Stimulated activated CD8-positive, alpha-beta memory T cell treated with anti-CD3 and anti-CD28 coated beads, Interleukin-15, amount 100 ng/mL, for 1 hour (primary cell): ENCODE measurements at places on chromosomes 16 and 17.

DNA sequence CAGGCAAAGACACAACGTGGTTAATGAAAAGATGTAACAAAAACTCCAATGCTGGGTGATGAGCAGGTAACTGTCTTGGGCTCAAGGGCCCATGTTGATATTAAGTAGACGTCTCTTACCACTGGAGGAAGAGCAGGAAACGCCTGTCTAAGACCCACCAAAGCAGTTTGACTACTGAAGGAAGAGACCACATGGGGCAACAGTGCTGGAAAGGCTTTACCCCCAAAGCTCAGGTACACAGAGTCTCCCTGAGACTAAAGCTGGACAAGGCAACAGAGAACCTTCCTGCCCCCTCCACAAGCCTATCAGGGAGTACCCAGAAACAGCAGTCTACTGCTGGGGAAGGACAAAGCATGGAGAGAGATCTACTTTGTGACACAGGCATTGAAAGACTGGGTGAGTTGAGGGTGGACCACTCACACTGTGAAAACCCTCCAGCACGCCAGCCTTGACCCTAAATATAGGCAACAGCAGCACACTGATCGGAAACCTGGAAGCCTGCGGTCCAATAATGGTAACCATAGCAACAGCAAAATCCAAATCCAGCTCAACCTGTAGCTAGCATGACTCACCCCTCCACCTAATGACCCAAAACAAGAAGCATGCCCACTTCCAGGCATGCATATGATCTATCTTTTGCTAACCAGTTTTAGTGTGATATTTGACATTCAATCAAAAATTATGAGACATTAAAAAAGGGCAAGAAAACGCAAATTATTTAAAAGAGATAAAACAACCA is 270.5 kb upstream of the SDK2 start:
- DNase-seq = no peak

DNA sequence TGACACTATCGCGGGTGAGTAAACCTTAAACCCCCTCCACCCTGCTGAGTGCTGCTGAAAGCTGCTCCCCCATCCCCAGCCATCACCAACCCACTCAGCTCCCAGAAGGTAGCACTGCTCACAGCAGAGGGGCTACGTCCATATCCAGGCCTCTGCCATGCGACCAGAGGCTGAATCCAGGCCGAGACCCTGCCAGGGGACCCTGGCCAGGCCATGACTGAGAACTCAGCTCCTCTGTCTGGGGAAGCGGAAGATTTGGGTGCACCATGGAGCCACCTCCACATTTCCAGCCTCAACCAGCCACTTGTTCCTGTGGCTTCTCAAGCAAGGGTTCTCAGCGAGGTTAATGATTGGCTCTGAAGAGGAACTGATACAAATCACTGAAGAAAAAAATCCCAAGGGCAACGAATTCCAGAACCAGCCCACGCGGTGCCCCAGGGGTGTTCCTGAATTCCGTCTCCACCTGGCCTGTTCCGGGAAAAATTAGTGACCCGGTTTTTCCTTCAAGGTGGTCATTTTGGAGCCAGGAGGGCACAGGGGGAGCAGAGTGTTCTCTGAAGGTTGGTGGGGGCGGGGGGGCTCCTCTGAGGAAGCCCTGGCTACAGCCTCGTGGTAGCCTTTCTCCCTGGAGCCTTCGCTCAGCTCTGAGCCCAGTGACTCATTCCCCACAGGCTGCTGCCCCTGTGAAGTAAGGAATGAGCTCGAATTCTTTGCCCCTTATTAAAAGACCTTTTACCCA is 9.3 kb upstream of the SLC16A5 start:
- no peak for DNase-seq

- no peak for DNase-seq
Observed at GRCh38 chr16:65120461-65120830, 1.4 kb downstream of the CDH11 start.

- DNase-seq = no peak
Observed at GRCh38 chr16:50644729-50645128, 36.4 kb downstream of the SNX20 start.

- DNase-seq = no peak
Observed at GRCh38 chr17:22123536-22124281, 431.4 kb downstream of the KCNJ18 start.

GRCh38 chr17:66343531-66344078 is 41.2 kb downstream of the PRKCA start:
- no peak for DNase-seq

- no peak for DNase-seq
Observed at GRCh38 chr17:67051837-67052236, 7.5 kb downstream of the CACNG1 start.

DNA sequence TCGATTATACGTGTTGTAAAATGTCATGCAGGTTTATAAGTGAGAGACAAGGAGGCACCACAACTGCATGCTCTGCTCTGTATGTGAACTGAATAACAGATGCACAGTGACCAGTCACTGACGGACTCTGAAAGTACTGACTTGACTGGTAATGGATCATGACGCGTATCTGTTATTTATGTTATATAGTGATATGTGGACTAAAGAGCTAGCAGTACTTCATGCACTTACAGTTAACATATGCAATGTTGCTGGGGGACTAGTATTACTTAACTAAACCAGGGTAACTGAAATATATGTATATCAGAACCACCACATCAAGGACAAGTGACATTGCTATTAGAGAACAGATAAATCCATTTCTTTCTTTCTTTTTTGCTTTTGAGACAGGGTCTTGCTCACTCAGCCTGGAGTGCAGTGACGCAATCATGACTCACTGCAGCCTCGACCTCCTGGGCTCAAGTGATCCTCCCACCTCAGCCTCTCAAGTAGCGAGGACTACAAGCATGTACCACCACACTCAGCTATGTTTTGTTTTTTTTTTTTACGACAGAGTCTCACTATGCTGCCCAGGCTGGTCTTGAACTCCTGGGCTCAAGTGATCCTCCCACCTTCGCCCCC is 17.2 kb downstream of the COIL start:
- DNase-seq = no peak

DNA sequence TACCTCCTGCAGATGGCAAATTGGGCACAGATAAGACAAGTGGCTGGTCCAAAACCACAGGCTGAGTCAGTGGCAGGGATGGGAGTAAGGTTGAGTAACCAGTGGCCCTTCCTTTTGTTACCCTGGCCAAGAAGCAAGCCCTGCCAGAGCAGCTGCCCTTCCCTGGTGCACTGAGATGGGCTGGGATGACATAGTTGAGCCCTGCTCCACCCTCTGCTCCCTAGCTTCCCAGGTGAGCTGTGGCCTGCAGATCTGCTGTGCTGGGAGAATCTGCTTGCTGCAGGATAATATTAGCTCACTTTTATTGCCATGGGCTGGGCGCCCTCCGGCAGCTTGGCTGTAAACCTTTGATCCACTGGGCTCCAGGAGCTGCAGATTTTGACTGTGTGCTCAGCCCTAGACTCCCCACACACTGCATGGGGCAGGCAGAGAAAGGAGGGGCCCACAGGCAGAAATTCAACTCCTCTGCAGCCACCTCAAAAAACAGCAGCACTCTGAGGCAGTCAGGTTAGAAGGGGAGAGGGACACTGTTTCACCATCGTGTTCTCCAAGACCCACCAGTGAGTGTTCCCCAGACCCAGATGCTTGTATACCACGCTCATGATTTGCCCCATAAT is 101.8 kb downstream of the CBLN1 start:
- DNase-seq = no peak

GRCh38 chr16:22055881-22056280 is 36.5 kb upstream of the VWA3A start:
- no peak for DNase-seq

GRCh38 chr16:13863075-13863765 is 56.7 kb upstream of the ERCC4 start:
- DNase-seq = no peak

DNA sequence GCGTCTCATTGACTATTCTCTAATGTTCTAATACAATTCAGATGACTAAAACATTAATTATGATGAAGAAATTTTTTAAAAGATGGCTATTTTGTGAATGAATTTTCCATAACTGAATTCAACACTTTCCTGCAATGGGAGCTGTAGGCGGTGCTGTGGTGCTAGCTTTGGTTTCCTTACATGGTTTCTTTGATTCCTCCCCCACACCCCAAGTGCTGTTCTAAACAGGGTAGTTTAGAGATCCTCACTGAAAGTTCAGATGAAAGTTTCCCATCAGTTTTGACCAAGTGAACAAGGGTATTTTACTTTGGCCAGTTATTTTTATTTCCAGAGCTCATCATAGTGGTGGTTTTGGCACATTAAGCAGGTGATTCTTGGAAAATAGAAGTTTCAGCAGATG is 26.0 kb upstream of the MRC2 start:
- DNase-seq = no peak

DNA sequence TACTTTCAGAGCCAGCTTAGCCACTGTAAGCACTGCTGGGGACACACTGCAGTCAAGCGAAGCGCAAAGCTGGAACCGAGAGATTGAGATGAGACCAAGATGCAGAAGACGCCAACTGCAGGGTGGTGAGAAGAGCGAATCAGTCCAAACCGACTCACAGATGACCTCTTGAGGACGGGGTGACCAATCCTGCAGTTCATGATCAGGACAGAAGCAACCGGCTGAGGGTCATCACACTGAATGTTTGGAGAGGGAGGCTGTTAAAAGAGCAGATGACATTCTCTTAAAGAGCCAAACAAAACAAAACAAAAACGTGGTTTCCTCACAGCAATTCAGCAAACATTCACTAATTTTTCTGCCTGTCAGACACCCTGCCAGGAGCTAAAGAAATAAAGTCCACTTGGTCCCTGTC is 8.5 kb downstream of the HASPIN start:
- DNase-seq = no peak

GRCh38 chr17:76871668-76872067 is 3.5 kb downstream of the MGAT5B start:
- DNase-seq = no peak

DNA sequence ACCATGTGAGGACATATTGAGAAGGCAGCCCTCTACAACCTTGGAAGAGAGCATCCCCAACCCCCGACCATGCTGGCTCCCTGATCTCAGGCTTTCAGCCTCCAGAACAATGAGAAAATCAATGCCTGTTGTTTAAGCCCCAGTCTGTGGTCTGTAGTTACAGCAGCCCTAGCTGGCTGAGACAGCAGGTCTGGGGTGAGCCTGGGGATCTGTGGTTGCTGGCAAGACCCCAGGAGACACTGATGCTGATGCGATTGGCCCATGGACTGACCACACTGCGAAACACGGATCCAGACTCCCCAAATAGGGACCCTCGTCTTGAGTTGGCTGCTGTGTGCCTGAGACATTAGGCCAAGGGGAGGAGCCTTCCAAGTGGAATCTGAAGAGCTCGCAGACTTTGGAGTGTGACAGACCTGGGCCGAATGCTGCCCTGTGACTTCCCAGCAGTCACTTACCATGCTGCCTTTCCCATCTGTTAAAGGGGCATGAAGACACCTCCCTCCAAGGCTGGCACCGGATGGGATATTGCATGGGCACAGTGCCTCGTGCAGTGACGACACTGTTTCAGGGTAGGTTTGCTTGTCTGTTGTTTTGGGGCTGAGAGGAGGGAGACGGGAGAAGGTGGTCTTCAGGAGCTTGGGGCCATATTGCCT is 147.8 kb upstream of the RPL38 start:
- DNase-seq = no peak

- DNase-seq = no peak
Observed at GRCh38 chr16:49858200-49859124, 2.5 kb upstream of the ZNF423 start.

DNA sequence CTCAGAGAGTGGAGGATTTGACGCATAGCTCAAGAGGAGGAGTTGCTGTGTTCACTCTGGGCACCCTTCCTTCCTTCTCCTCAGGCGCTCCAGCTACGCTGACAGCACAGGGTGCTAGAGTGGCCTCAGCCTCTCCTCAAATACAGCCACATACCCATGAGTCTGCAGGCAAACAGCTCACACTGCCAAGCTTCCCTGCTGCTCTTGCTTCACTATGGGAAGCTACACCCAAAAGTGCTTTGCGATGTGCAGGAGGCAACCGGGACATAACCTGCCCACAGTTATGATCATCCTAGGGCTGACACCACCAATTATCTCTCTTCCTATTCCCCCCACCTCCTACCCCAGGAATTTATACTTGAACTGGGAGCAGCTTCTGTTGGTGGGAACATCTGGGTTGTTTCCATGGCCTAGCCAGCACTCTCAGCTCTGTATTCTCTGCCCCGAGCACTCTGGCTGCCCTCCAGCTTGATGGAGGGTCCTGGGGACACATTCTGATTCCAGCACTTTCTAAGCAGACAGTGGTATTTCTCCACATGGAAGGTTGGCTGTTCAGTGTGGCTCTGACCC is 40.3 kb upstream of the SREBF1 start:
- no peak for DNase-seq

DNA sequence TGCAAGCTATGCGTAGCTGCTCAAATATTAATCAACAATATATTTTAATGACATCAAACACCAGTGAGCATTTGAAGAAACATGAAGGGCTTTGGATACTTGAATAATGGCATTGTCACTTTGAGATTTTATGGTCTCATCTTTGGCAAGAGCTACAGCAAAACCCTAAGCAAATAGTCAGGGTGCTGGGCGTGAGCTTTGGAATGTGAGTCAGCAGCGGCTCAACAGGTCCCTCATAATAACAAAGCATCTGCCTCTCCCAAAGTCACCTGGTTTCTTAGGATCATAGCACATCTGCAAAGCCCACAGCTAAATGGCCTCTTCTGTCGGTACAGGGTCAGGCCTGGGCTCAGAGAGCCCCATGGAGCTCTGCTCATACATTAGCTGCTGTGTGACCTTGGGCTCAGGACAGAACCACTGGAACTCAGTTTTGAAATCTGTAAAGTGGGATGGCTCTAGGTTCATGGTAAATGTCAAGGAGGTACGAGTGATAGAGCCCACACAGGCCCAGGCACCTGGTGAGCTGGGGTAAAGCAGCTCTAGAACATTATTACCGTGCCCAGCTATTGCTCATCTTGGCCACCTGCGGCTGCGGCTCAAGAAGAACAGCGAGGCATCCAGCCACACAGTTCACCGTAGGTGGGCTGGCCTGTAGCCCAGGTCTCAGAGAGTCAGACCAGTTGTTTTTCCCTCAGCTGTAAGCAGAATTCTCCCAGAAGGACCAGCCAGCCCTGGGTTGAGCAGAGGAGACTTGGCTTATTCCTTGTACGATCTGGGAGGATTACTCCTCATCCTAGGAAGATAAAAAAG is 544.5 kb upstream of the CDH11 start:
- no peak for DNase-seq

DNA sequence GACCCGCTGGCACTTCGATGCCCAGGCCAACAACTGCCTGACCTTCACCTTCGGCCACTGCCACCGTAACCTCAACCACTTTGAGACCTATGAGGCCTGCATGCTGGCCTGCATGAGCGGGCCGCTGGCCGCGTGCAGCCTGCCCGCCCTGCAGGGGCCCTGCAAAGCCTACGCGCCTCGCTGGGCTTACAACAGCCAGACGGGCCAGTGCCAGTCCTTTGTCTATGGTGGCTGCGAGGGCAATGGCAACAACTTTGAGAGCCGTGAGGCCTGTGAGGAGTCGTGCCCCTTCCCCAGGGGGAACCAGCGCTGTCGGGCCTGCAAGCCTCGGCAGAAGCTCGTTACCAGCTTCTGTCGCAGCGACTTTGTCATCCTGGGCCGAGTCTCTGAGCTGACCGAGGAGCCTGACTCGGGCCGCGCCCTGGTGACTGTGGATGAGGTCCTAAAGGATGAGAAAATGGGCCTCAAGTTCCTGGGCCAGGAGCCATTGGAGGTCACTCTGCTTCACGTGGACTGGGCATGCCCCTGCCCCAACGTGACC is 5.0 kb downstream of the WFIKKN2 start:
- no peak for DNase-seq
